T-helper 17 cell (primary cell): ENCODE measurements at places on chromosomes 12 and 14.

GRCh38 chr14:27006570-27006969, 408.7 kb upstream of the NOVA1 start:
- no peaks in the 10 kb centered on the region for H3K27me3 ChIP-seq
- H3K4me1 ChIP-seq, result no peaks in the 10 kb centered on the region
- no peak overlapping the region for H3K27ac ChIP-seq
- DNase-seq, result no peak
- no peaks in the 10 kb centered on the region for H3K36me3 ChIP-seq
- no peak overlapping the region for H3K4me3 ChIP-seq

GRCh38 chr12:75994069-75994740, 37.4 kb downstream of the PHLDA1 start:
- peaks cover 9% of the 10 kb centered on the region for H3K27me3 ChIP-seq
- H3K4me3 ChIP-seq, result no peak overlapping the region
- DNase-seq, result no peak
- peak overlapping the region; percentile 65 for H3K27ac ChIP-seq
- no peaks in the 10 kb centered on the region for H3K36me3 ChIP-seq

- no peak overlapping the region for H3K27ac ChIP-seq
- H3K36me3 ChIP-seq, result peaks cover 4% of the 10 kb centered on the region
- H3K4me1 ChIP-seq, result peaks cover 9% of the 10 kb centered on the region
- no peak overlapping the region for H3K4me3 ChIP-seq
These were observed 104.2 kb downstream of the ADCK1 start for GRCh38 chr14:77903937-77904617.

DNA sequence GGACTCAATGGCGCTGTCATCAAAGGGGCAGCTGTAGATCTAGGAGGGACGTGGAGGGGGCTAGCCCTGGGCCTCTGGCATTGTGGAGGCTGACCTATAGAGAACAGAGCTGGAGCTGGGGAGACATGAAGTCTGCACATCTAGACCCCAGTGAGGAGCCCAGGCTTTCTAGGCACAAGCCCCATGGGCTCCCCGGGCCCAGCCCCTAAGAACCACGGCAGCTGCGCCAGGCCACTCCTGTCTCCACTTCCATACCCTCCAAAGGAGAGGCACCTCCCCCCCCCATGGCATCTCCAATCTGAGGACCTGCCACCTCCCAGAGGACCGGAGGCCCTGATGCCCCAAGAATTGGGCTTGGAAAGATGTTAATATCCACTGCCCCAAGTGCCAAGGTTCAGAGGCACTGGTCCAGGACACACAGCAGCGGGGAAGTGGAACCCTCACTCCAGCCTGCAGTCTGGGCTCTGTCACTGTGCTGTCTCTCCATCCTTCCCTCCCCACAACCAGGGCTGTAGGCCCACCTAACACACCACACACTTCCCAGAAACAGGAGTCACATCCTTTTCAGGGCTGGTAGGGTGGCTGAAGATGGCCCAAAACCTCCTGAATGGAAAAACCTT, 4.5 kb downstream of the ANKRD9 start:
- no peak for DNase-seq
- no peaks in the 10 kb centered on the region for H3K36me3 ChIP-seq
- peaks cover 10% of the 10 kb centered on the region for H3K4me1 ChIP-seq
- H3K27me3 ChIP-seq, result no peaks in the 10 kb centered on the region
- H3K27ac ChIP-seq, result no peak overlapping the region

GRCh38 chr14:93476305-93476704, 45.6 kb downstream of the UNC79 start:
- peaks cover 28% of the 10 kb centered on the region for H3K27me3 ChIP-seq
- H3K36me3 ChIP-seq, result no peaks in the 10 kb centered on the region
- no peak for DNase-seq
- no peak overlapping the region for H3K4me3 ChIP-seq
- no peak overlapping the region for H3K27ac ChIP-seq

DNA sequence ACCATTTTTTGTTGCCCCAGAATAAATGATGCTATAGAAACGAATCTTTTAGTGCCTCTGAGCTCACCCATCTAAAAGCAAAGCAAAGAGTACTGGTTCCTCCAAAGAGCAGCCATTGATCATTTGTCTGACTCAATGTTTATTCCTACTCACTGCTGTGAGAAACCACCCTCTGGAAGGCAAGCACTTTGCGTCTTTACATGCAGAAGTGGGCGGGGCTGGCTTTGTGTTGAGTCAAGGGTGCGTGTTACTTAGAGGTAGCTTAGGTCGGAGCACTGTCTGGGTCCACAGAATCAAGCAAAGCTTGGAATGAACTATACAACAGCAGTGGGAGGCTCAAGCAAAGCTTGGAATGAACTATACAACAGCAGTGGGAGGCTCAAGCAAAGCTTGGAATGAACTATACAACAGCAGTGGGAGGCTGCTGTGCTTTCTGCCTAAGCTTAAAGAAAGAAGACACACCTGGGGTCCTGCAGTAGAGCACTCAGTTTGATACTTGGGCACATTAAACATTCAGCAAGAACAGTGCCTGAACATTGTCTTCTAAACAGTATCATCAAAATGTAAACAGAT, 77.2 kb upstream of the PRICKLE1 start:
- no peaks in the 10 kb centered on the region for H3K4me1 ChIP-seq
- no peak overlapping the region for H3K4me3 ChIP-seq
- H3K27me3 ChIP-seq, result no peaks in the 10 kb centered on the region
- no peak for DNase-seq
- H3K36me3 ChIP-seq, result no peaks in the 10 kb centered on the region

DNA sequence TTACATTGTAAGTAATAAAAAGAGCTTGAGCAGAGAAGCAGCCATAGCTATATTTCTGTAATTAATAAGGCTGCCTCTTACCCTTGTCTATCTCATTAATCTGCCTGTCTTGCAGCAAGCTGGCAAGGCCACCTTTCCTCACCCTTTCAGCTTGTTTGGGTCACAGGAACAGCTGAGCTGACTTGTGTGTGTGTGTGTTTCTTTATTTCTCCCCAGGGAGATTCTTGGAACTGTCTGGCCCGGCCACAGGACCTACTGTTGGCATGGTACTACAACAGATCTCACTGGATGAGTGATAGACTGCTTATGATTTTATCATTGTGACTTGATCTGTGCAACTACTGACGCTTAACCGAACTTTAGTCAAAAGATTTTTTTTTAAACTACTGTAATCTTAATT, 213.7 kb downstream of the SLC2A13 start:
- DNase-seq, result no peak
- H3K4me1 ChIP-seq, result no peaks in the 10 kb centered on the region
- H3K36me3 ChIP-seq, result no peaks in the 10 kb centered on the region
- no peak overlapping the region for H3K27ac ChIP-seq
